ENCODE measurements at places on chromosomes 6 and 20. TPM values are rescaled to one million over a fixed set of nuclear protein-coding genes. Genes with fewer than 3 reads are reported as not detected.

GRCh38 chr6:63307581-63308246 lies 12.1 kb downstream of the LGSN start:
- no peak for DNase-seq

Gene BPIFB4
- not detected for total RNA-seq

Gene OPRM1
- total RNA-seq, result not detected

Gene SEL1L2
- not detected for total RNA-seq

- no peak for DNase-seq
These were observed 15.4 kb downstream of the FOXC1 start for GRCh38 chr6:1624851-1625781.

DNA sequence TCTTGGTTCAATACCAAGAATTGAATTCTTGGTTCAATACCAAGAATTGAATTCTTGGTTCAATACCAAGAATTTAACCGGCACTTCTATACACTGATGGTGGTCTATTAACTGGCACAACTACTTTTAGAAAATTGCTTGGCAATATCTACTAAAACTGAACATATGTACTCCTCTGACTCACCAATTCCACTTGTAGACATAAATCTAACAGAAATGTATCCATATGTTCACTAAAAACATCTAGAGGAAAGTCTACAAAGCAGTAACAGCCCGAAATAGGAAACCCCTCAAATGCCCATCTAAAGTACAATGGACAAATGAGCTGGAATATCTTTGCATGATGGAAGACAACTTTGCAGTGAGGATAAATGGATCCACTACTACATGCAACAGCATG lies 71.9 kb downstream of the KIF16B start:
- no peak for DNase-seq

GRCh38 chr6:75633045-75633444 lies 31.4 kb downstream of the SENP6 start:
- no peak for DNase-seq

Gene CRYBG1
- 1.9 TPM for total RNA-seq

Measured in right atrium auricular region (tissue), 2 donors.